ENCODE measurements at places on chromosomes 6 and 20.

DNA sequence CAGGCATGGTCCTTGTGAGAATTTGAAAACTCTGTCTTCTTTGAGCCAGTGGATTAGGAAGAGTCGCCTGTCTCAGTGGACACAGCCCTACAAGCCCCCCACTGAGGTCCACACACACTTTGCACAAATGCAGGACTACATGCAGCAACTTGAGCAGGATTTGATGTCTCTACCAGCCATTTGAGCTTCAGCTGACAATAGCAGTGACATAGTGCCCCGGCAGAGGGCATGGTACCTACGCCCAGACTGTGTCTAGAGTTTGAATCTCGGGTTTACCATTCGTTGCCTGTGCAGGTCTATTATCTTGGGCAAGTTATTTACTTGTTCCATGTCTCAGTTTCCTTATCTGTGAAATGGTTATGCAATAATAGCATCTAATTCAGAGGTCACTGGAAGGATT lies 580.1 kb downstream of the TFAP2B start:
- DNase-seq, result no peak

DNA sequence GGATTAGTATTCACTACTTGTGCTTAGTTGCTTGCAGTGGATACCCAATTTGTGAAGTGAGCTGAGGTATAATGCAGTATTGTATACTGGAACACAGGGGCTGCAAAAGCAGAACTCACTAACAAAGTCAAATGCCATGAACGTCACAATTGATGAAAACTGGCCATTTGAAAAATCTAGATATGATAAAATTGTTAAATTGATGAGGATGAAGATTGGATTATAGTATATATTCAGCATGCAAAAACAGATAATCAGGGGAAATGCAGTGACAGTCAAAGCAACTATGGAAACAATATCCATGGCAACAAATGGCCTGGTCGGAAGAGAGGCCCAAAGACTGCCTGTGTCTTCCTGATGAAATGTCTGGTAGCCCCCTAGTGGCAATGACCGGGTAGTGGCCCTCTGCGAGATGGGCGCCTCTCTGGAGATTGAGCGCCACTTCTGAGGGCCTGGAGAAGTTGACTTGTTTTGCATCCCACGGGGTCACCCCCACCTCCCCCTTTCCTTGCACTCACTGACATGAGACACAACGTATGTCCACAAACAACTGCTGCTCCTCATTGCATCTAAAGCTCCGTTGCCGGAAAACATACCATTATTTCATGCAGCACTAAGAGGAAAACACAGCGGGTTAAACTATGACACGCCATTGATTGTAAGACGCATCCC lies 43.6 kb downstream of the C6orf15 start:
- peak; percentile 47 for DNase-seq

DNA sequence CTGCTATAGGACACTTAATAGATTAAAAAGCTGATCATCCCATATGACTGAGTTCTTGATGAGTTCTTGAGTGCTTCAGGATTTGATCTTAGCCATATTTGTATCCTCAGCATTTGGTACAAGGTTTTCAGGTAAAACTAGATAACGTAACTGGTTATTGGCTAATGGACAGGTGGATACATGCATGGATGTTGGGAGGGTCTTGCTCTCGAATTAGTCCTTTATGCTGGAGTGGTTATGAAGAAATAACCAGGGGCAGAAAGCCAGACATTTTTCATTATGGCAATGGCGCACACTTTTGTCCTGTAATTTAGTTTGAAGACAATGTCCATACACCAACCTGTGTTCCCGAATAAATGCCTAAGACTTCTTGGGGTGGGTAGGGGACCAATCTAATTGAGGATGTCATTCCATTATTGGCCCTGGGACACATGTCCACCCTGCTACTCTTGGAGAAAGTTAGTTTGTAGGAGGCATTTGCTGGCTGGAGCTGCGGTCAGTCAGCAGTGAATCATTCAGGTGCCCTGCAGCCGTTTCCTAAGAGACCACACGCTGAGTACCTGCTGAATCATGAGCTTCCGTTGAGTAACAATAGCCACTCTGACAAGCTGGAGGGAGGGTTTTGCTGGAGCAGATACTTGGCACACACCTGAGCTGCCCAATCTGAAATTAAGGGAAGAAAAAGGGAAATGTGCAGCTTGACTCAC lies 194.4 kb downstream of the FOXA2 start:
- DNase-seq, result no peak

GRCh38 chr6:130152908-130153510 lies 69.7 kb downstream of the SAMD3 start:
- DNase-seq, result no peak

DNA sequence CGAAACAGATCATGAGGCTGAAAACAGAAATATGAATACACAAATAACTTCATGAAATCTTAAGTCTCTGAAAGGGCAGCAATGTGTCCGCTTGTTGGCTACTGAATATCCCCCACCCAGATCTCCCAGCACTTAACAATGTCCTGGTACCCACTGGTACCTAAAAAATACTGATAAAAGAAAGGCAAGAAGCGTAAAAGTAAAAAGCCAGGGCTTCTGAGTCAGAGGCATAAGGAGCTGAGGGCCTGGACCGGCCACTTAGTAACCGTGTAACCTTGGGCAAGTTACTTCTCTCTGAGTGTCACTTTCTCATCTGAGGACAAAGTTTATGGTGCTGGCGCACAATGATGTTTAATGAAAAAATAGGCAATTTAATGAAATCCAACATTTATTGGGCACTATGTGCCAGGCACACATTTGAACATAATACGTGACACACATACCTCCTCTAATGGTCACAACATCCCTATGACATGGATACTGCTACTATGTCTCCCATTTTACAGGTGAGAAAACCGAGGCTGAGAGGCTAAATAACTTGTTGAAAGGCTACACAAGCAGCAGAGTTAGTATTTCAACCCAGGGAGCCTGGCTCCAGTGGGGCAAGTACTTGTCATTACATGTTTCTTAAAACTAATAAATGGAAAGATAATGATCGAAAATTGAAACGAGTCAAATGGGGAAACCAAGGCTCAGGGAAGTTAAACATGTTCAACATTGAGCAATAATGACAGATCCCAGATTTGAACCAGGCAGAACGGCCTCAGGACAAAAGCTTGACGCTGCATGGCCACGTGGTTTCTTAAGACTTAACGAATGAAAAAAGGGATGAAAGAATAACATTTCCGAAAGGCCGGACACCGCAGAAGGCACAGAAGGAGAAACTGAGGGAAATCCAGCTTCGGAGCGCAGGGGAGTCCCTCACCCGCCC lies 828 bp downstream of the TP53RK start:
- no peak for DNase-seq

DNA sequence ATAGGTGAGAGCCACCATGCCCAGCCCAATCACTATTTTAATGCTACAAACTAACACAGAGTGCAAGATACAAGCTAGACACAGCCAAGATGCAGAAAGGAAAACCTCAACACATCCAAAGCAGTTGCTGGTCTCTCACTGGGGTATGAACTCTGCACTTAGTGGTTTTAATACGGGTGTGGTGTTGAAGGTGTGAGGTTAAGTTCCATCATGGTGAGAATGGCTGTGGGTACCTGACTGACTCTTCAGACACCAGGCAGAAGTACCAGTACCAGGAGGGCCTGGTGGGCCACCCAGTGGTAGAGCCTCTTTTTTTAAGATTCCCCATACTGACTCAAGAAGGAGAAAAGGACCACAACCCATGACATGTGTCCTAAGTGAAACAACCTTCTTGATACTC lies 13.0 kb downstream of the GNAS-AS1 start:
- no peak for DNase-seq

- no peak for DNase-seq
Observed at GRCh38 chr6:21634582-21634981, 41.0 kb downstream of the SOX4 start.

DNA sequence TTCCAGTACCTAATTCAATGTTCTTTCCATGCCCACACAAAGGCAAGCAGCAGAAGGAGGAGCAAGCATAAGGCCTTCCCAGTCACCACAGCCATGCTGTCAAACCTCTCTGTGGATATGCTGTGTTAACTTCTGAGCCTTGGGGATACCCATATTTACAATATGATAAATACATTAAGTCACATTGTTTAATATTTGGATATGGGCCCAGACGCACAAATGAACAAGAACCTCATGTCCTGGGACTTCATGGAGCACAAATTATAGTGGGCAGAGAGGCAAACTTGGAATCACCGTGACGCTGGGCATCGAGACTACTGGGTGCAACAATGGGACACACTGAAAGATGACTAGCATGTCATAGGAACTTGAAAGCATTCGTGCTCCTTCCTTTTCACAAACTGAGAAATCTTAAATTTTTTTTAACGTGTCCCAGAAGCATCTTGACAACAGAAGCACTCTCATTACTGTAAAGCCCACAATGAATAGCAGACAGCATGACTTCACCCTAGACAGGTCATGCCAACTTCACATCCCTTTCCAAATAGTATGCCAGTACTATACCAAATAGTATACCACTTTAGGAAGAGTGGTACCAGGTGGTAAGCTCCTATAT lies 16.0 kb downstream of the SOD2 start:
- no peak for DNase-seq

DNA sequence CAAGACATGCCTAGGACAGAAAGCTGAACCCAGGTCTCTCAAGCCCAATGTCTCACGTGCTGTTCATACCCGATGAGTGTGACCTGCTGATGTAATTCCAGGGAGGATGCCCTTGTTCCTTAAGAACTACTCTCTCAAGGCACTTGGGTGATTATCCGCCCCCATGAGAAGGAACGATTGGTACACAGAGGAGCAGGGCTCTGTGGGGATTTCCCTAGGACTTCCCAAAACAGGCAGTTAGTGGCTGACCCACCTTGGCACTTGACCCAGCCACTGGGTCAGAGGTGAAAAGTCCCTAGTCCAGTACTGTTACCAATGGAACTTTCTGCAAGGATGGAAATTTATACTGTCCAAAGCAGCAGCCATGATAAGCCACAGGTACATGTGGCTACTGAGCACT lies 9.2 kb upstream of the BPIFB6 start:
- DNase-seq, result no peak

GRCh38 chr6:121143476-121143875 lies 190.8 kb downstream of the TBC1D32 start:
- DNase-seq, result no peak

- no peak for DNase-seq
Observed at GRCh38 chr6:66735106-66735890, 1028.3 kb upstream of the EYS start.

GRCh38 chr6:26521600-26522391 lies 16.4 kb upstream of the HMGN4 start:
- DNase-seq, result no peak

- no peak for DNase-seq
Observed at GRCh38 chr6:12001004-12001705, 11.0 kb upstream of the HIVEP1 start.

DNA sequence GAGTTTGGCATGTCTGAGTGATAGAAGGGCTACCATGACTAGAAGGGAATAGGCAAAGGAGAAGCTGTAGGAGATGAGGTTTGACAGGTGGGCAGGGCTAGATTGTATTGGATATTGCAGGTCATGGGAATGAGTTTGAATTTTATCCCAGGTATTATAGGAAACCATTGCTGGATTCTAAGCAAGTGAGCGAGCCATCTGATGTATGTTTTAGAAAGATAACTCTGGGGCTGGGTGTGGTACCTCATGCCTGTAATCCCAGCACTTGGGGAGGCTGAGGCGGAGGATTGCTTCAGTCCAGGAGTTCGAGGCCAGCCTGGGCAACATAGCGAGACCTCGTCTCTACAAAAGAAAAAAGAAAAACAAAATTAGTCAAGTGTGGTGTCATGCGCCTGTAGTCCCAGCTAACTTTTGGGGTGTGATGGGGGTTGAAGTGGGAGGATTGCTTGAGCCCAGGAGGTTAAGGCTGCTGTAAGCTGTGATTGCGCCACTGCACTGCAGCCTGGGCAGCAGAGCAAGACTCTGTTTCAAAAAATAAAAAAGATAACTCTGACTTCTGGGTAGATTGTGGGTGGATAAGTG lies 16.9 kb downstream of the STK4 start:
- DNase-seq, result no peak

DNA sequence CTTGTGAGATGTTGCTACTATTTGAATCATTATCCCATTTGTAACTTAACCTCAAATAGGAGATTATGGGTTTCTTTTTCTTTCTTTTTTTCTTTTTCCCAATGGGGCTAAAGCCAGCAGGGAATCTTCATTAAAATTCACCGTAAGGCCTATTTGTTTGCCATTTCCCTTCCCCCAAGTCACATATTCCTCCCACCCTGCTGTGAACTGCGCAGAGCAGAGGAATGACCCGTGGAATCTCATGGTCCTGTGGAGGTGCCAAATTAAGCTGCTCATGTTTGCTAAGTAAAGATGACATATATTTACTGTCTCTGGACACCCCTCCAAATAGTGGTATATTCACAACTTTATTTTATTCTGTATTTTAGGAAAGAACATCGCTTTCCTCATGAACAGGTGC lies 699.3 kb downstream of the RNF144B start:
- DNase-seq, result no peak

- no peak for DNase-seq
Observed at GRCh38 chr6:15399641-15400470, 154.0 kb downstream of the JARID2 start.

- no peak for DNase-seq
Observed at GRCh38 chr20:53227523-53227922, 255.4 kb downstream of the TSHZ2 start.

DNA sequence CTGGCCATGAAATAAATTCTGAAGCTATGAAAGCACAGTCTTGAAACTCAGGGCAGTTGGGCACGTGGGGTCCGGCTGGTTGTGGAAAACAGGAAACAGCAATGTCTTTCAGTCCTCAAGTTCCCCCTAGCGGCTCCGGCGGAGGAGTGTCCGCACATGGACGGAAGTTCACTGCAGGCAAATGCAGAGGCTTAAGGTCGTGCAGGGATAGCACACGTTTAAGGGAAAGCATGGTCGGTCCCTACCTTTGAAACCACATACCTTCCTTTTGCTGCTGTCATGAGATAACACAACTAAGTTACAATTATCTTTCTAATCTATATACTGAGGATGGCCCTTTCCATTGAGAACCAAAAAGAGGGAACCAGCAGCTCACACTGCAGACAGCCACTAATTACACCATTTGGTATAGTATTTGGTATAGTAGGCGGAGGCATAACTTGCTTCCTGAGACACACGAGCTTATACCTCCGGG lies 52.6 kb upstream of the NFATC2 start:
- DNase-seq, result peak; percentile 59
